ENCODE measurements at places on chromosomes 4 and X. TPM values are rescaled to one million over a fixed set of nuclear protein-coding genes. Genes with fewer than 3 reads are reported as not detected.

The S100G gene
- total RNA-seq = not detected

The ADH1A gene
- 0.21 TPM for total RNA-seq

The ZAR1 gene
- total RNA-seq = not detected

- DNase-seq = no peak
- no peaks in the 10 kb centered on the region for H3K4me1 ChIP-seq
- H3K4me3 ChIP-seq = no peak overlapping the region
- no peak overlapping the region for H3K27ac ChIP-seq
These were observed 4.7 kb upstream of the ZXDB start for GRCh38 chrX:57587062-57587461.

GRCh38 chrX:4263030-4263803 lies 549.8 kb upstream of the PRKX start:
- no peak overlapping the region for H3K27ac ChIP-seq

DNA sequence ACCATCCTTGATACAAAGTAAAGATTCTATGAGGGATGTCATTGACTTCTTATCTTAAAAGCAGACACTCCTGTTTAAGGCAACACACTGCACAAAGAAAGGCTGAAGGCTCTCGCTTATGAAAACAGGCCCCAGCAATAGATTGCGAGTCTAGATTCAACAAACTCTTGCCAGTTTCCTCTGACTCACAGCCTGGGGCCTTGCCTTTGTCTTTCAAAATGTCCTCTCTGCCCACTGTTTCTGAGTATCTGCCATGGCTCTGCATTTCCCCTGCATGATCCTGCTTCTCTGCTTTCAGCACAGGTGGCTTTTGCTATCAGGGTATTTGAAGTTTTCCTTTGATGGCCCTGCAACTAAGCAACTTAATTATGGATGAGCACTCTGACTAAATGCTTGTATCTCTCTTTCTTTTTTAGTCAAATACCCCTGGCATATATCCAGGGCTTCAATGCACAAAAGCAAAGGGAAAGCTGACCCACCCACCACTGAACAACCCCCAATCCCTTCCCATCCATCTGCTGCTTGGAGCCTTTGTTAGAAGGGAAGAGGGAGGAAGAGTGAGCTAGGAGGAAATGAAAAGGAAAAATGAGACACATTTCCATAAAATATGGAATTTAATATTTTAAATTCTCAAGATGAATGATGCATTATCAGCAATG lies 32.2 kb downstream of the NDP start:
- H3K36me3 ChIP-seq = peaks cover 10% of the 10 kb centered on the region
- no peaks in the 10 kb centered on the region for H3K4me1 ChIP-seq
- peaks cover 71% of the 10 kb centered on the region for H3K27me3 ChIP-seq

All from MCF 10A (cell line).